Smooth muscle cell of trachea (primary cell): ENCODE measurements at places on chromosomes 6 and 20. TPM values are rescaled to one million over a fixed set of nuclear protein-coding genes. Genes with fewer than 3 reads are reported as not detected.

RSPO3 gene
- 2.0 and 2.3 TPM in 2 replicates for total RNA-seq

TMEM200A gene
- total RNA-seq = 44.5 and 62.5 TPM in 2 replicates

SAPCD1 gene
- total RNA-seq = 1.3 and 1.9 TPM in 2 replicates

NEDD9 gene
- total RNA-seq = 0.66 and 0.73 TPM in 2 replicates

IL17F gene
- not detected in 2 replicates for total RNA-seq

C6orf163 gene
- total RNA-seq = 2.2 and 2.5 TPM in 2 replicates

BMP7 gene
- not detected in 2 replicates for total RNA-seq

DNAJC5 gene
- 54.8 and 77.4 TPM in 2 replicates for total RNA-seq

GHRH gene
- total RNA-seq = not detected in 2 replicates

ZNF311 gene
- 1.8 and 1.9 TPM in 2 replicates for total RNA-seq

TCP11 gene
- total RNA-seq = 0.15 TPM in 1 of 2 replicates, not detected in the other

CD93 gene
- total RNA-seq = 1.0 TPM in 1 of 2 replicates, not detected in the other

GSTA2 gene
- total RNA-seq = not detected in 2 replicates

AK9 gene
- total RNA-seq = 4.8 and 5.0 TPM in 2 replicates

MDFI gene
- total RNA-seq = 0.17 TPM in 1 of 2 replicates, not detected in the other

RBBP9 gene
- 15.9 and 17.3 TPM in 2 replicates for total RNA-seq

SYNCRIP gene
- 39.9 and 83.2 TPM in 2 replicates for total RNA-seq

CD164 gene
- 227 and 237 TPM in 2 replicates for total RNA-seq

FAM217A gene
- total RNA-seq = not detected in 2 replicates
